Fibroblast of skin of right quadriceps (primary cell): ENCODE measurements at places on chromosomes 16 and 17.

DNA sequence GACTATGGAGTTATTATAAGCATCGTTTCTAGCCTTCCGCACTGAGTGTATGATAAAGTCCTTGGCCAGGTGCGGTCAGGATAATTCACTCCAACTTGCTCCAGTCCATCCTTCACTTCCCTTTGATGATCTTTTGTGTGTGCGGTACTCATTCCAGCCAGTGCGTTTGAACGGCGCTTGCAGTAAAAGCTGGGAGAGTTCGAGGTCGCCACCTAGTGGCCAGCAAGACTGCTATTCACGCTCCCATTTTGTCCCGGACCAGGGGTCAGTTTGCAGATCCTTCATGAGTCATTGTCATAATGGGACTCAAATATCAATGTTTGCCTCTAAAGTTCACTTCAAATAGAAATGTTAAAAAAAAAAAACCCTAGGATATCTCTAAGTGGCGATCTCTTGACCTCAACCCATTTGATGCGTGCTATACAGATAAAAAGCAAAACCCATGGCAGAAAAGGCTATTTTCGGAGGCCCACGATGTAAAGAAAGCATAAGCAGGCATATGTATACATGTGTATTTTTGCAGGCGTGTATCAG, 417.1 kb downstream of the TMEM114 start:
- DNase-seq, result peak; percentile 57

DNA sequence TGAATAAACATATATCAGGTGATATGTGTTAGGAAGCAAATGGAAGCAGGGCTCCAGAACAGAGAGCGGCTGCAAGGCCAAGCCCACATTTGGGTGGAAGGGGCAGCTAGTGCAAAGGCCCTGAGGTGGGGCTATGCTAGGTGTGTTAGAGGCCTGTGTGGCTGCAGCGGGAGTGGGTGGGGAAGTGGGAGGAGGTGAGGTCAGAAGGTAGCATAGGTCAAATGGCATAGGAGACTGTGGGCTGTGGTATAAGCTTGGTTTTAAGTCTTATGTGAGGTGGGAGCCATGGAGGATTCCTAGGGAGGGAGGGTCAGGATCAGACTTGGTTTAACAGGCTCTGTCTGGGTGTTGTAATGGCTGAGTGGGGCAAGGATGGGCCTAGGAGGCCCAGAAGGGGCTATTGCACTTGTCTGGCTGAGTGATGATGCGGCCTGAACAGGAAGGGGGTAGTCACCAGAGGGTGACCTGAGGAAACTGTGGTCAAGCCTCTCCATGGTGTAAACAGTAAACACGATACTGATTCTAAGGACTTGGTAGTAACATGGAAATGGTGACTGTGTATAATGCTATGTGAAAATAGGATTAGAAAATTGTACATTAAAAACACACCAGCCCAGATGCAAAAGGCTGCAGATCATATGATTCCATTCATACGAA, 31.1 kb downstream of the RAI1 start:
- DNase-seq, result peak; percentile 75

GRCh38 chr17:43932357-43932756, 9.9 kb downstream of the PPY start:
- no peak for DNase-seq

- DNase-seq, result no peak
Observed at GRCh38 chr16:89107203-89107582, 13.5 kb downstream of the ACSF3 start.

DNA sequence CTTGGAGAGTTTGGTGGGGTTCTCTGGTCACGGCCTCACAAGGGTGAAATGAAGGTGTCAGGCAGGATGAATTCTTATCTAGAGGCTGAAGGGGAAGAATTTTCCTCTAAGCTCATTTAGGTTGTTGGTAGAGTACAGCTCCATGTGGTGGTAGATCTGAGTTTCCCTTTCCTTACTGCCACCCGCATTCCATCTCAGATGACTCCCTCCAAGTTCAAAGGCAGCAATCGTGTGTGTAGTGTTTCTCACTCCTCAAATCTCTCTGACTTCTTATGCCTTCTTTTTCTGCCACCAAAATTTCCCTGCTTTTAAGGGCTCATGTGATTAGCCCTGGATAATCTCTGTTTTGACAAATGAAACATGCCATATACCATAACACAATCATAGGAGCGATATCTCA, 135.5 kb upstream of the MYOCD start:
- DNase-seq, result no peak

DNA sequence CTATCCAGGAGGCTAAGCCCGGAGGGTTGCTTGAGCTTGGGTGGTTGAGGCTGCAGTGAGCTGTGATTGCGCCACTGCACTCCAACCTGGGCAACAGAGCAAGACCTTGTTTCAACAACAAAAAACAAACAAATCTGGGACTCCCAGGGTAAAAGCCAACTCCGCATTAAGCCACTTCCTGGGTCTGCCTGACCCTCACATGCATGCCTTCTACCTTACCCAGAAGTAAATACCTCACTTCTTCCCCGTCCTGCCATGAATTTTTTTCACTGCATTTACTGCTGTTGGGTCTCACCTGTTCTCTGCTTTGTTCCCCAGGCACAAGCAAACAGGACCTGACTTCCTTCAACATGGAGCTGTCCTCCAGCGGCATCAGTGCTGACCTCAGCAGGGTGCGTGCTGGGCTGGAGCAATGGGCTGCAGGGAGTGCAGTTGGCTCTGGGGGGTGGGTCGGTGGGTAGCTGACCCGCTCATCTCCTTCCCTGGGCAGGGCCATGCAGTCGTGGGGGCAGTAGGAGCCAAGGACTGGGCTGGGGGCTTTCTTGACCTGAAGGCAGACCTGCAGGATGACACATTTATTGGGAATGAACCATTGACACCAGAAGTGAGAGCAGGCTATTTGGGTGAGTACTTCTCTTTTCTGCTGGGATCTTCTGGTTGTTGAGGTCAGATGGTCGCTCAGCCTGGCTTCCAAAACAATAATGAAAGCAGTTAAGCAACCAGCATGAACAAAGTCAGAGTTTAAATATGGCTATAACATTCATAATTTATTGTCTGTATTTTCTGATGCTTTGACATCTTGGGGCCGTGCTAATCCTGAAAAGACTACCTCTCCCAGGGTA, 16.4 kb downstream of the ITGAL start:
- DNase-seq, result no peak

DNA sequence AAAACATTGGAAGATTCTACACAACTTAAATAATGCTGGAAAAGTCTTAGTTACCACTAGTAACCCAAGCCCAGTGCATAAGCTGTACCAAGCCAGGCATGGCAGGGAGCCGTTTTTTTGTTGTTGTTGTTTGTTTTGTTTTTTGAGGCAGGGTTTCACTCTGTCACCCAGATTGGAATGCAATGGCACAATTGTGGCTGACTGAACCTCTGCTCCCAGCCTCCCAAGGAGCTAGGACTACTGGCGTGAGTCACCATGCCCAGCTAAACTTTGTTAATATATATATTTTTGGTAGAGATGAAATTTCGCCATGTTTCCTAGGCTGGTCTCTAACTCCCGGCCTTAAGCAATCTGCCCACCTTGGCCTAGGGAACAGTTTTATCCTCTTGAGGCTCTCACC, 564 bp upstream of the TMIGD1 start:
- no peak for DNase-seq

- no peak for DNase-seq
Observed at GRCh38 chr17:81549031-81549557, 3.1 kb downstream of the FAAP100 start.

- DNase-seq, result no peak
Observed at GRCh38 chr17:34853924-34854323, 107.3 kb downstream of the CCT6B start.

DNA sequence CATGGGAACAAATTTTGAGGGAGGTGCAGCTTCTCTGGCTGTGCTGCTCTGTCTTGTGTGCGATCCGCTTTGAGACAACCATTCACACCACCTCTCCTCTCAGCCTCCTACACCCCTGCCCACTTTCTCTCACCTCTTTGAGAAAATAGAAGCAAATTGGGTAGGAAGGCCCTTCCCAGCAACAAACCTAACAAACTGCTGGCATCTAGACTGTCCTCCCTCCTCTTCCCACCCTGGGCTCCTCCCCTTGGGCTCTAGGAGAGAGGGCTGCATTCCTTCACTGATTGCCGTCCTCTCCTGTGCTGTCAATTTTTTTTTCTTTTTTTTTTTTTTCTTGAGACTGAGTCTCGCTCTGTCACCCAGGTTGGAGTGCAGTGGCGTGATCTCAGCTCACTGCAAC, 13.5 kb downstream of the CDIPT start:
- DNase-seq, result no peak

- DNase-seq, result no peak
Observed at GRCh38 chr17:73792994-73793393, 148.7 kb upstream of the SDK2 start.

- no peak for DNase-seq
Observed at GRCh38 chr17:54864636-54865356, 35.9 kb upstream of the TOM1L1 start.
